ENCODE measurements at places on chromosomes 4 and X.

GRCh38 chr4:5858020-5858769, 34.7 kb downstream of the CRMP1 start:
- DNase-seq: no peak

DNA sequence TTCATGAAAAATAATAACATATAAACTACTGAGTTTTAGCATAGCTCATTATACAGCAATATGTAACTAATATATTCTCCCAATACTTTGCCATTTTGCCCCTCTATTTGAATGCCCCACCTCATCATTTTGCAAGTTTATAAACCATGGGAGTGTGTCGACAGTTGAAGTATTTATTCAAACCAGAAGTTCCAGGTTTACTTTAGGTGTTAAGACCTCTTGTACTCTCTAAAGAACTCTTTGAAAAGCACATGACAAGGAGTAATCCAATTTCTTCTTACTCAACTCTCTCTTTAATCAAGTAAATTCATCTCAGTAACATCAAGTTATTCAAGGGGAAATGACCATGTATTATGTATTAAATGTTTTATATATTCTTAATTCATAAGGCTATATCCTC, 240.7 kb downstream of the COX18 start:
- no peak for DNase-seq

GRCh38 chr4:28313729-28314713, 1453.4 kb downstream of the STIM2 start:
- no peak for DNase-seq

DNA sequence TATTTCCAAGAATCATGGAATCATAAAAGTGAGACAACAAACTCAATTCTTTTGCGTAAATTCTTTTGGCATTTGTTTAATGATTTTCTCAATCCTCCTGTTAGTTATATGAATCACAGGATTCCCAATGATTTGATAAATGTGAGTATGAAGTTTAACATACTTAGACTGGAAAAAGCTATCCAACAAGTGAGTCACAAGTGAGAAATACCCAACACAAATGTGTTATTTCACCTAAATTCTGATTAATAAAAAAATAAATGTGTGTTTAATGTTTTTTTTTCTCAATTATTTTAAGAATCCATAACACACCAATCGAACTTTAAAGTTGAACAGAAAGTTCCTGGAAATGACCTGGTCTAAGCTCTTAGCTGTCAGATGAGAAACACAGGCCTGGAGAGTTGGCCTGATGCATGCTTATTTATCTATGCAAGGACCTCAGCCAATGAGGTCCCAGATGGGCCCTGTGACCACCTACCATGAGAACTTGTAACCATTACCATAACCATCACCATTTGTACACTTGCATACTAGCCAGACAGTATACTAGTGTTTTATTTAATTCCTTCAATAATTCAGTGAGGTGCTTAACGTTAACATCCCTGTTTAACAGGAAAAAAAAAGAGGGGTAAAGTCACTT, 386.7 kb downstream of the SPRY1 start:
- DNase-seq: no peak

GRCh38 chrX:71096760-71097032, 1.0 kb downstream of the FOXO4 start:
- no peak for DNase-seq

DNA sequence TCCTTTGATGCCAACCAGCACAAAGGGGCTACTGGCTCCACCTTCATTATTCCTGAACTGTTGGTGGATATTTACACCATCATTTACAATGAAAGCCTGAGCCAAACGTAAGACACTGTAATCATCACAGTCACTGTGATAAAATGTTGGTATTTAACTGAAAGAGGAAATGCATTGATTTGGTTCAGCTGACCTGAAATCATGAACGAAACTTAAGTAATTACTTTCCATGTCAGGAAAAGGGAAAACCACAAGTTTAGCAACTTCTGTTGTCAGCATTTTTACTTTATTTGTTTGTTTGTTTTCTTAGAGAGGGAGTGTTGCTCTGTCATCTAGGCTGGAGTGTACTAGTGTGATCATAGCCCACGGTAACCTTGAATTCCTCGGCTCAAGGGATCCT, 247.8 kb upstream of the FAM47A start:
- DNase-seq: no peak

- DNase-seq: no peak
Measured at GRCh38 chr4:186294160-186294559, 28.2 kb downstream of the F11 start.

DNA sequence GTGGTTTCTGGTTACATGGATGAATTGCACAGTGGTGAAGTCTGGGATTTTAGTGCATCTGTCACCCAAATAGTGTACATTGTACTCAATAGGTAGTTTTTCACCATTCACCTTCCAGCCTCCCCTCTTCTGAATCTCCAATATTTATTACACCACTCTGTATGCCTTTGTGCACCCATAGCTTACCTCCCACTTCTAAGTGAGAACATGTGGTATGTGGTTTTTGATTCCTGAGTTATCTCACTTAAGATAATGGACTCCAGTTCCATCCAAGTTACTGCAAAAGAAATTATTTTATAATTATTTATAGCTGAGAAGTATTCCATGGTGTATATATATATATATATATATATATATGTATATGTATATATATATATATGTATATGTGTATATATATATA, 155.8 kb downstream of the HHIP start:
- no peak for DNase-seq

DNA sequence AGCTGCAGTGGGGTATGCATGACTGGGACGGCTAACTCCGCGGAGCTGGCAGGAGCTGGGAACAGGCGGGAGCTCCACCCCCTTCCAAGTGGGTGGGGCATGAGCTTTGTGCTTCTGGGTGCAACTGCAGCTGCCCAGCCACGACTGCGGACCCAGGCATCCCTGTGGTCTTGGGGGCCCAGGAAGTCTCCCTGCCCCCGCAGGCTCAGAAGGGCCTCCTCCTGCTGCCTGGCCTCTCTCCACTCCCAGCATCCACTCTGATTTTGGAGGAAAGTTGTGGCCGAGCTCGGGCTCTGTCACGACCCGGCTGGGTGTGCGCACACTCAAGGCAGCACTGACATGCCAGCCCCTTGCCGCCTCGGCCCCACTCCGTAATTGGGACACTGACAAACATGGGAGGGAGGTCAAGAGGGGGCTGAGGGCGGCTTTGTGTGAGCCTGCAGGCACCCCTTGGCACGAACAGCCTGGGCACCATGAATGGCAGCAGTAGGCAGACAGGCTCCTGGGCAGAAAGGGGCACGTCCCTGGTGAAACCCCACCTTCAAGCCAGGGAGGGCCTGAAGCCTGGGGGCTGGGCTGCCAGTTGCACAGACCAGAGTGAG, 822.6 kb downstream of the GLUD2 start:
- no peak for DNase-seq

- DNase-seq: no peak
Measured at GRCh38 chrX:120857240-120857639, 18.4 kb downstream of the CT47B1 start.

GRCh38 chr4:5843573-5844530, 49.0 kb downstream of the CRMP1 start:
- no peak for DNase-seq

- no peak for DNase-seq
Measured at GRCh38 chr4:20087522-20087911, 164.2 kb upstream of the SLIT2 start.

DNA sequence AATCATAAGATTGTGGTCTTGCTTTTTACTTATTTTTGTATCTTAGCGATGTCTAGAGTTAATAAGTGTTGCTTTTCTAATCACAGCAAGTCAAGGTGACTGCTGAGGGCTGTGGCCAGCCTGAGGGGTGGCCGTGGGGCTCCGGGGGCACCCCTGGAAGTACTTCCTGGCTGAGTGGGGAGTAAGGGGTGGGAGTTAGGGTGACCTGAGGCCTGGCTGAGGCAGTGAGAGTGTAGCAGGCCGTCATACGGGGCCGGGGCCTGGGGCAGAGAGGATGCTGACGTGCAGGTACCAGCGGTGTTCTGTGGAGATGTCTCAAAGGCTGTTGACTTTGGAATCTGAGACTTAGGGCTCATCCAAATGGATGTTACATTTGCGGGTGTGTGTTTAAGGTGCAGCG, 29.3 kb downstream of the PIGG start:
- no peak for DNase-seq

GRCh38 chr4:121400632-121401031, 19.8 kb upstream of the QRFPR start:
- DNase-seq: no peak

DNA sequence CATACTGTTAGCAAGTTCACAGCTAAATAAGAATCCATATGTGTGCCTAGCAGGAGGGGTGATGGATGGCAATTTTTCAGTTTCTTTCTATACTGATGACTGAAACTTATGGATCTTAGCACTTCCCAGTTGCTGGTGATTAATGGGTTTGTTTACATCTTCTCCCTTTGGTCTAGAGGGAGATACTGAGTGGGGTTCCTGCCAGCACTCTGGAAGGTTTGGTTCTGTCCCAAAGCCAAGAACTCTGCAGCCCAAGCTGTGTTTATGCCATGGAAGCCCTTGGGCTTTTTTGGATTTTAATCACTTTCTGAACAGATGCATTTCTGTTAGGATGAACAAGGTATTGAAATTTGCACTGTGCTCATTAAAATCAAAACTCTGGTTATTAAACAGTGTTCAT, 43.5 kb downstream of the DDIT4L start:
- no peak for DNase-seq

- no peak for DNase-seq
Measured at GRCh38 chr4:116752027-116752426, 333.3 kb downstream of the TRAM1L1 start.

DNA sequence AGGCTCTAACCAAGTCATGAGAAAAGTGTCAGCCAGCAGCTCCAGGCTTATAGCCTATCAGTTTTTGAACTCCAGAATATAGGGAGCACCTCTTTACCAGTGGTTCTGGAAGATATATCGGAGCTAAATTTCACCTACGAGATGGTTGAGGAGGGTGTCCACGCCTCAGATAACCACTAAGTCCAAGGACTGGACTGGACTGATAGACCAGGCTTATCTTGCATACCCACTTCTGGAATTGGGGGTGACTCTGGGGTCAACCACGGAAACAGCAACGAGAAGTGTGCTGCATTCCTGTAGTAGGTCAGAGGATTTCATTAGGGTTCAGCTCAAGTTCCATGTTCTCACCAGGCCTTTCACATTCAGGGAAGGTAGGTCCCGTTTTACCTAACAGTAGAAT, 38.6 kb upstream of the TRPC3 start:
- DNase-seq: no peak

GRCh38 chrX:20459410-20460350, 193.0 kb upstream of the RPS6KA3 start:
- DNase-seq: no peak

DNA sequence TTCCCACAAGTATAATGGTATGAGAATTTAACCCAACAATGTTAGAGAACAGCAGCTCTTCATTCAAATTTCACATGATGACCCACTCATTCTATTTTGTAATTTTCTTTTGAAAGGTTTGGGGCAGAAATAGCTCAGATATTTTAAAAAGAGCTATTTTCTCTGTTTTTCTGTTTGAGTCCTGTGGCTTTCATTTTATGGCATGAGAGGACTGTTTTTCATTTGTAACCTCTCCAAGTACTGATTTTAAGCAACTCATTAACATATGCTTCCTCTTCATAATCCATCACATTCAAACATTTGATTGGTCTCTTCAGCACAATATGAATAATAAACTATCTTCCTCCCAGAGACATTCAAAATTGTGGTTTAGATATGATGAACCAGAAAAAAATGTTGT, 129.0 kb upstream of the TEX13A start:
- no peak for DNase-seq

- no peak for DNase-seq
Measured at GRCh38 chr4:11497212-11497806, 68.6 kb upstream of the HS3ST1 start.

DNA sequence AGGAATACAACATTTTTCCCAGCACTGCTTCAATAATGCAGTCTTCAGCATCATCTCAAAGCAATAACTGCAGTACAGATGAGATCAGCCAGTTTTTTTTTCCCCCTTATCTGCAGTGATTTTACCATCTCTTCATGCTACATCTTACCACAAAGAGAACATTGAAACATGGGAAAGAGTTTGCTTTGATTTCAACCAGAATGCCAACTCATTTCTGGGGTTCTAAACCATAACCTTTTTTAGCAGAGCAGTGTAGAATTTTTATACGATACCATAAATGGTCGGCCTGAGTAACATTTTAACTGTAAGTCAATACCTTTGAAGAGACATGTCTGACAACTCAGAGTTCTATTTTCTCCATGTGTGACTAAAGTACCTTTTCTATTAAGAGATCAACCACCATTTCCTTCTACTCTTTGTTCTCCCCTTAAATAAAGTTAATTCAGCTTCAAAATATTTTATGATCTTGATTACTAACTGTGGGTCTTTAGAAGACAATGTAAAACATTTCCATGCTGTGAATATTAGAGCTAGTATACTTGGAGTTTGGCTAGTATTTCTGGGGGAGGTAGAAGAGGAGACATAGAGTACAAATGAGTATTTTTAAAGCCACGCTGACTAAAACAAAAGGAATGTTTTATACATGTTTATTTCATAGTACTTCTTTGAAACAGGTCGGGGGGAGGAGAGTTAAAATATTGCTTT, 69.1 kb downstream of the TET2 start:
- DNase-seq: no peak

DNA sequence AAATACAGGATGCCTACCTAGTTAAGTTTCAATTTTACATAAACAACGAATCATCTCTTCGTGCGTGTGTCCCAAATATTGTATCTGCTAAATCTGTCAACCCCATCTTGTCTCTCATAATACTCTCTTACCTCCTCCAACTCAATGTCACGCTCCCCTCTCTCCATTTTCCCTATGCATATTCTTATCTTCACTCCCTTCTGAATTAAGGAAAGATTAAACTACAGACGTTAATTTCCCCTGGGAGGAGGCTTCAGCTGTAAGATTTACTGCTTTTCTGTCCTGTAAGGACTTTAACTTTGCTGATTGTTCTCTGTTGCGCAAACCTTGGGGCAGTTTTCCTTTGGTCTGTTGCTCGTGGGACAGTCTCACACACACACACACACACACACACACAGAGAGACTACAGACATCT, 455 bp upstream of the ABCB7 start:
- DNase-seq: no peak

GRCh38 chrX:3697701-3698279, 15.7 kb downstream of the PRKX start:
- no peak for DNase-seq

GRCh38 chr4:15878011-15878410, 60.5 kb downstream of the FGFBP1 start:
- DNase-seq: no peak

DNA sequence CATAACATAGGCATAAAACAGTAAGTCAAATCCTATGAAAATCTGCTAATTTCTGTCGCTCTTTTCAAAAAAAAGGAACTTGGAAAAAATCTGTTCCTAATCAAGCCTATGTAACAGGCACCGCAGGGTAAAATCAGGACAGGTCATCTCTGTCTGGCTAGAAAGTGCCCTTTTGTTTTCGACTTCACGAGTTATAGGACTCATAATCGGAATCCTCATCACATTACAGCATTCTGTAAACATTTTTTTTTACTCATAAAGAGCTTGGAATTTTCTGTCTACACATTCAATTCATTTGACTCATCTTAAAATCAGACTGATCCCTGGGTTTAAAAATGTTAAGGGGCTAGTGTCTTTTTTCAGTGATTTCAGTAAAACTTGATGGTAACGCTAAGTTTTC, 181.7 kb upstream of the TBC1D9 start:
- DNase-seq: no peak

Data from stimulated activated CD4-positive, alpha-beta T cell treated with anti-CD3 and anti-CD28 coated beads, Interleukin-4, amount 100 ng/mL, for 24 hours (primary cell).